ENCODE measurements at places on chromosomes 5 and 9.

GRCh38 chr5:36535859-36536615, 70.4 kb upstream of the SLC1A3 start:
- DNase-seq, result no peak

DNA sequence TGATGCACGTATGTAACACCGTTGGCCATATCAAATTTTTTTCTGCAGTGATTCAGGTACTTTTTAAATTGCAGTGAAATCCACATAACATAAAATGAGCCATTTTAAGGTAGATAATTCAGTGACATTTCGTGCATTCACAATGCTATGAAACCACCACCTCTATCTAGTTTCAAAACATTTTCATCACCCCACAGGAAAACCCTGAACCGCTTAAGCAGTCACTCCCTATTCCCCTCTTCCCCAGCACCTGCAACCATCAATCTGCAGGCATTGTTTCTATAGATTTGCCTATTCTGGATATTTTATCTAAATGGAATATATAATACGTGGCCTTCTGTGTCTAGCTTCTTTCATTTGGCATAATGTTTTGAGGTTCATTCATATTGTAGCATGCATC, 79.2 kb downstream of the BOD1 start:
- no peak for DNase-seq

- no peak for DNase-seq
Observed at GRCh38 chr5:94276048-94276447, 342.4 kb downstream of the KIAA0825 start.

DNA sequence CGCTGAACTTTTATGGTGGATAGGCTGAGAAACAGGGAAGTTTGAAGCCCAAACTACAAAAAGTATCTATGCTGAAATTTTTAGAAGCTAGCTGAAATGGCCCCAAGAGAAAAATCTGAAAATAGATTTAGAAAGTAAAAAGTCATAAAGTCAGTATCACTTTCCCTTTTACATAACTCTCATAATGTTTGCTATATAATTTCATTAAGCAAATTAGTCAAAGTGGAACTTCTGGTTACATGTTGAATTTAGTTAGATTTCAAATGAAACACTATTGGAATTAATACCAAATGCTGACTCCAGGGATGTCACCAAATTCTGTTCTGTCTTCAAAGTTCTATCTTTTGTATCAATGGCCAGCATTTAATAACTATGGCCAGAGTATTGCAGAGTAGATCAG, 126.9 kb downstream of the TTC39B start:
- DNase-seq, result peak; percentile 10

DNA sequence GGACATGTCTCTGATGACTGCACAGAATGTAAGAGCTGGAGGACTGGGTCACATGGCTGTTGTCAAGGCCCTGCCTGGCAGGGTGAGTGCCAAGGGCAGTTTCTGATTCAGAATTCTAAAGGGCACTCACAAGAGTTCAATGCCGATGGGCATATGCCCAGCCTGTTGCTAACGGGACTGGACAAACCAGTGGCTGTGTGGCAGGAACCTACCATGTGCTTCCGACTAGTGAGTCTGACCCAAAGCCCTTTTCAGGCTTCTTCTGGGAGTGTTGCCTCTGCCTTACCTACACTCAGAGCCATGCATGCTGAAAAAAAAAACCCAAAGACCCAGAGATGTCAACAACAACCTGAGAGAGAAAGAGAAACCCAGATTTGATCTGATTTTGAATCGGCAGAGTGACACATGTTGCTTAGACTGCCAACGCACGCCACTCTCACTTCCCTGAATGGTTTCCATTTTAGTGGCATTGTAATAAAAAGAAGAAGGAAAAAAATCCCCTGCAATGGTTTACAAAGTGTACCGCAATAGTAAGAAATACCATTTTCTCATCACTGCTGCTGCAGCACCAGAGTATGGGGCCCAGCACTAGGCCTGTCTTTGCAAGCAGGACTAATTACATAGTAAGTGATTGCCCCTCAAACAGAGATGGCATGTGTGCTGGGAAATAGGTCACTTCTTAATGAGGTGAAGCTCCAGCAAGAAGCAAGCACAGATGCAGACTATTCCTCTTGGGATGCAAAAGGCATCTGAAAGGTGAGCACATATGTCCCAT, 194.3 kb downstream of the PALM2AKAP2 start:
- DNase-seq, result peak; percentile 94

GRCh38 chr5:93601071-93601801, 18.2 kb downstream of the NR2F1 start:
- DNase-seq, result no peak

DNA sequence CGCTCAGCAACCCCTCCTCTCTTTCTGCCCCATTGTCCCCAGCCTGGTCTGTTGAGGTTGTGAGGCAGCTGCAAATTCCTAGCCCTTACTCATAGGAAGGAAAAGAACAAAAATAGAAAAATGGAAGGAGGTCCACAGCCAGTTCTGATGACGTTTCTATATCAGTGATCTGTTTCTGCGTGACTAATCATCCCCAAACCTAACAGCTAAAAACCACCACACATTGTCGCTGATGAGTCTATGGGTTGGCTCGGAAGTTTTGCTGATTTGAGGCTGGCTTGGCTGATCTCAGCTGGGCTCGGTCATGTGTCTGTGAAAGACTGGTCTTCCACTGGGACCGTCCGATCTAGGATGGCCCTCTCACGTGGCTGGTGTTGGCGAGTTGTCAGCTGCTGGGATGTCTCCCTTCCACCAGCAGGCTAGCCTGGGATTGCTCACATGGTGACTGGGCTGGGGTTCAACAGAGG, 200.6 kb upstream of the ZNF618 start:
- peak; percentile 14 for DNase-seq

DNA sequence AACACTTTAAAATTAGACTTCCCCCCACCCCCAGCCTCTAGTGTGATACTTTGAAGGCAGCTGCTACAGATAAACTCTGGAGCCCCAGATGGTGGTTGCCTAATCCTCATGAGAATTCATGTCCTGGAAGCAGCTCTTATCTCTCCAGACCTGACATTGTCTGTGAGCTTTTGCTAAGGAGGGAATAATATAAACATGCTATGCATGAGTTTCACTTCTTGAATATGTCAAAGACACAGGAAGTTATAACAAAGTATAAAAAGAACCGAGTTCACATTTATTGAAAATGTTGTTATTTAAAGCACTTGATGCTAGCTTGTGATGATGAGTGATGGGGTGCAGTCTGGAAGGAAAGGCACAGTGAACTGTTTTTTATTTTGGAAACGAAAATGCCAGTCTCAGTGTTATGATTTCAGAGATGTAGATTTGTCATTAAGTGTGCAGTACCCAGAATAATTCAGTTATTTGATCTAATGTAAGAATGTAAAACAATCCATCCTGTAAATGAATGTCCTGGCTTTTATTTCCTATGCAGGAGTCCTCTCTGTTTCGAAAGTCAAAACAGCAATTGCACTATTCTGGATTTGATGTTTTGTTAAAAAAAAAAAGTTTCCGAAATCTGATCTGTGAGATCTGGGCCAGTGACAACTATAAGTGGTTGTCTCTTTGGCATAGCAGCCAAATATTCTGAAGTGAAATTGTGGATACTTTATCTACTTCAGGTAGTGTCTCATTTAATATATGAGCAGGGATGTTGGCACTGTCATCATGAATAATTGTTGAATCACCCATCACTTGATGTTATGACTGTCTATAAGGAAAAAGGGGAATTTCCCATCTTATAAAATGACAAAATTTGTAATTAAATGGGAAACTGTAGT, 77.0 kb downstream of the ZCCHC7 start:
- no peak for DNase-seq

- no peak for DNase-seq
Observed at GRCh38 chr9:115291841-115292240, 173.9 kb upstream of the TNC start.

DNA sequence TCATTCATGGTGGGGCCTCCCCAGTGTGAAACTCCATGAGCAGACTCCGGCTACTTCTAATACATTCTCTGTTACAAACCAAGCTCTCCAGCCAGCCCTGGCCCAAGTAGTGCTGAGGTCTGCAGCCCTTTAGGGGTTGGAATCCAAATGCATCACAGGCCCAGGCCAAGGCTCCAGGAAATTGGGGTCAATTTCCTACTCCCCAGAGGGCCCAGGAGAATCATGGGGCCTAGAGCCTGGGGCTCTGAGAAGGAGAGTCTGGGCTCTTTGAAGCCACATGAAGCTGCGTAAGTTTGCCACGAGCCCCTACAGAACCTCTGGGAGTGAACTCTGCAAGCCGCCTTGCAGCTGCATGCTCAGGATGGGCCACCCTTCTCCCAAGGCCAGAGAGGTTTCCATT, 206.4 kb downstream of the PAPPA start:
- no peak for DNase-seq

DNA sequence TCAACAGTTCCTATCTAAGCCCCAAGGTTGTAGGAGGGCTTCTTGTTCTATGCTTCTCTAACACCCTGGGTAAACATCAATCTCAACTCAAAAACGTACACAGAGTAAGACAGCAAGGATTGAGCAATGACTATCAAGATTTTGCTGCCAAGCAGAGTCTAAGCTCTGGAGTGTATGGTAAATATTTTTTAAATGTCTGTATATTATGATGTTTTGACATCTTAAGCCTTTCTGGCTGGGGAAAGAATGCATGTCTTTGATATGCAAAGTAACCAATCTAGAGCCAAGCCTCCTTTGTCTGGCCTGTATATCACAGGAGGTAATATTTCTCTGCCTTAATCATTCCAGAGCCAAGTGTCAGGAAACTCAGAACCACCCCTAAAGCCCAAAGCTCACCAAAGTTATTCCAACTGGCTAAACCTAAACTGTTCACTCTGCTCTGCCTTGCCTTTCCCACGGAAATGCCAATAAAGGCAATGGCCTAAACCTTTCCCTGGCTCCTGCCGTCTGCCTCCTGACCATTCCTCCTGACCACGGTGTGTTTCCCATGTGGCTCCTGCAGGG, 45.2 kb downstream of the YIPF5 start:
- DNase-seq, result no peak

- no peak for DNase-seq
Observed at GRCh38 chr5:86337667-86338460, 279.9 kb upstream of the COX7C start.

GRCh38 chr9:137049544-137050449, 3.8 kb upstream of the NPDC1 start:
- peak; percentile 73 for DNase-seq

- no peak for DNase-seq
Observed at GRCh38 chr9:126307322-126308061, 19.1 kb upstream of the MVB12B start.

Data from activated CD4-positive, alpha-beta T cell treated with anti-CD3 and anti-CD28 coated beads, Interleukin-2, amount 50 U/mL, for 16 hours (primary cell).